ENCODE measurements at places on chromosomes 1 and 21. TPM values are rescaled to one million over a fixed set of nuclear protein-coding genes. Genes with fewer than 3 reads are reported as not detected.

- H3K27me3 ChIP-seq, result no peaks in the 10 kb centered on the region
- no peak overlapping the region for H3K4me3 ChIP-seq
- no peaks in the 10 kb centered on the region for H3K36me3 ChIP-seq
- no peak overlapping the region for H3K27ac ChIP-seq
- no peak for DNase-seq
Measured at GRCh38 chr1:228887960-228888359, 152.7 kb downstream of the RHOU start.

CDC20 gene
- not detected for total RNA-seq

GRCh38 chr1:97980530-97980929 is 59.7 kb upstream of the DPYD start:
- H3K36me3 ChIP-seq, result no peaks in the 10 kb centered on the region
- no peaks in the 10 kb centered on the region for H3K27me3 ChIP-seq
- H3K4me1 ChIP-seq, result no peaks in the 10 kb centered on the region
- no peak overlapping the region for H3K4me3 ChIP-seq
- no peak for DNase-seq
- H3K27ac ChIP-seq, result no peak overlapping the region

DNA sequence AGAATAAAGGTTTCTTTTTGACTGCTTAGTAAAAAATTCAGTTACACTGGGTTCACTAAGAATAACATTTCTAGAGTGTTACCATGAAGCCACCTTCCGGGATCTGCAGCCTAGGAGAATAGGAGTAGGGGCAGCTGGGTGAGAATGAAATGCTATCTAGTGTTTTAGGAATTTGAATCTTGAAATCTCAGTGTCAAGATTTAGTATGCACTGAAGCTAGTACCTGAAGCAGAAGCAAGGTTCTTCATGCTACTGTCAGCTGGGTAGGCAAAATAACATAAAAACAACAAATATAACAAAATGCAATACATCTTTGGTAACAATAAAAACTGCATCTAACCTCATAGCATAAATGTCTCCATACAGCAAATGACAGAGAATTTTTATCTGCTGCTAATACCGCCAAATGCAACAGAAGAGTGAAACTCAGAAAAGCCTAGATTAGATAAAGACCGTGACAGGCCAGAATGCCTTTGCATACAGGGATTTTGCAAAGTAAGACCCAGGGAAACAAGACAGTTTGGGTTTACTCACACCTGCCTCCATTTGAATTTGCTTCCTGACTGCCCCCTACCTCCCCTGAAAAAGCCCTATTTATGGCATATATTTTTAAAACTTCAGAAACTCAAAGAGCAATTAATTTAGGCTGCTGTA is 58.2 kb downstream of the GADD45A start:
- H3K4me3 ChIP-seq, result no peak overlapping the region
- no peaks in the 10 kb centered on the region for H3K27me3 ChIP-seq
- DNase-seq, result no peak
- peaks cover 6% of the 10 kb centered on the region for H3K4me1 ChIP-seq
- no peak overlapping the region for H3K27ac ChIP-seq

KLHDC9 gene
- total RNA-seq, result 3.8 TPM

DNA sequence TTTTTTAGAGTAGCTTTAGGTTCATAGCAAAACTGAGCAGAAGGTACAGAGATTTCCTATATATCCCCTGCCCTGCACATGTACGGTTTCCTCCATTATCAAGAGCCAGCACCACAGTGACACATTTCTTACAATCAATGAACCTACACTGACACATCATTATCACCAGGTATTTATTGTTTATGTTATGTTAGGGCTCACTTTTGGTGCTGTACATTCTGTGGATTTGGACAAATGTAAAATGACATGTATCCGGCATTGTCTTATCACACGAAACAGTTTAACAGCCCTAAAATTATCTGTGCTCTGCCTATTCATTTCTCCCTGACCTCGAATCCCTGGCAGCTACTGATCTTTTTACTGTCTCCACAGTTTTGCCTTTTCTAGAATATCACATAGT is 93.7 kb upstream of the DPH5 start:
- no peaks in the 10 kb centered on the region for H3K4me1 ChIP-seq
- no peaks in the 10 kb centered on the region for H3K36me3 ChIP-seq
- H3K27me3 ChIP-seq, result no peaks in the 10 kb centered on the region
- DNase-seq, result no peak

OR2L5 gene
- total RNA-seq, result 0.14 TPM

GRCh38 chr1:12542138-12542465 is 75.9 kb downstream of the DHRS3 start:
- H3K27ac ChIP-seq, result peak overlapping the region; percentile 91
- H3K36me3 ChIP-seq, result no peaks in the 10 kb centered on the region
- no peak overlapping the region for H3K4me3 ChIP-seq
- peak; percentile 14 for DNase-seq
- H3K27me3 ChIP-seq, result no peaks in the 10 kb centered on the region
- H3K4me1 ChIP-seq, result peaks cover 17% of the 10 kb centered on the region

DNA sequence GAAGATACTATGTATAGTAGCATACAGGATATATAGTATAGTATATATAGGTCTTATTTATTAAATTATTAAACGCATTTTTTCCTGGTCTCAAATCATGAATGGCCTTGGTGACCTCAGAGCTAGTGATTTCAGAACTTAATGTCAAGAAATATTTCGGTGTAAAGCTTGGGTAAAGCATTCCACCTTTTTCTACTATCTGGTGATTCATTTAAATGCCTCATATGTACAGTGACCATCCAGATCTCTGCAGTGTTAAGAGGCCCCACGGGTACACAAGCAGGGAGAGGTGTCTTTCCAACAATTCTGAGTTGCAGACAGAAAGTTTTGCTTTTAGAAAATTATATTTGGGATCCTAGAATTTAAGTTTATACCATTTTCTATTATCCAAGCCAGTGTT is 626.5 kb downstream of the PTPRC start:
- H3K4me3 ChIP-seq, result no peak overlapping the region
- no peak overlapping the region for H3K27ac ChIP-seq
- no peaks in the 10 kb centered on the region for H3K4me1 ChIP-seq
- DNase-seq, result no peak
- no peaks in the 10 kb centered on the region for H3K27me3 ChIP-seq

GRCh38 chr21:41926807-41927171 is 27.0 kb downstream of the C2CD2 start:
- no peak for DNase-seq
- no peaks in the 10 kb centered on the region for H3K27me3 ChIP-seq
- peak overlapping the region; percentile 17 for H3K4me3 ChIP-seq

DNA sequence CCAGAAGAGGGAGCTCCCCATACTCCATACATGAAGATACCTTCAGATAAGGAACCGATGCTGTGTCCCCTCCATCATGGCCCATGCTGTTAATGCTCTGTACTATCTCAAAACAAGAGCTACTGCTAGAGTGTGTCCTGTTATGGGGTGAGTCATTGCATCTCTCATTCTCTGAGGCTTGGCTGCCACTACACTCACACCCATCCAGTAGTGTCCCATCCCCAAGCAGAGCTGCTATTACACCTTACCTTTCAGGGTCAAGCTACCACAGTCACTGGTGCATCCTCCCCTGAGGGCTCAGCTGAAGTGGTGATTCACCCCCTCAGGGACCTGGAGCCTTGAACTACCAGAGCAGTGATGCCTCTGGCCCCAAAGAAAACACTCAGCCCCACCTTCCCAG is 198.5 kb downstream of the PLA2G4A start:
- H3K36me3 ChIP-seq, result no peaks in the 10 kb centered on the region
- DNase-seq, result no peak
- H3K4me1 ChIP-seq, result no peaks in the 10 kb centered on the region
- no peaks in the 10 kb centered on the region for H3K27me3 ChIP-seq

RNF186 gene
- total RNA-seq, result not detected

DNA sequence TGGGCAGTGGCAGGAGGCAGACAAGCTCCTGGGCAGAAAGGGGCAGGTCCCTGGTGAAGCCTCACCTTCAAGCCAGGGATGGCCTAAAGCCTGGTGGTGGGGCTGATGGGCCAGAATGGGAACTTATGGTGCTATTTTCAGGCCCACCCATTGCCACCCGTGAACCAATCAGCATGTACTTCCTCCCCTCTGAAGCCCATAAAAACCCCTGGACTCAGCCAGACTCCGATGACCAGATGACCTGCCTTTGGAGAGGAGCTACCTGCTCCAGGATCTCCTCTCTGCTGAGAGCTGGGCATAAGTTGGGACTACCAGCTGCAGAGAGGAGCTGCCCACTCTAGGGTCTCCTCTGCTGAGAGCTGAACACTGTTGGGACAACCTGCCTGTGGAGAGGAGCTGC is 7.8 kb upstream of the BCL10 start:
- no peaks in the 10 kb centered on the region for H3K27me3 ChIP-seq
- no peak overlapping the region for H3K27ac ChIP-seq
- DNase-seq, result no peak
- no peaks in the 10 kb centered on the region for H3K36me3 ChIP-seq

DNA sequence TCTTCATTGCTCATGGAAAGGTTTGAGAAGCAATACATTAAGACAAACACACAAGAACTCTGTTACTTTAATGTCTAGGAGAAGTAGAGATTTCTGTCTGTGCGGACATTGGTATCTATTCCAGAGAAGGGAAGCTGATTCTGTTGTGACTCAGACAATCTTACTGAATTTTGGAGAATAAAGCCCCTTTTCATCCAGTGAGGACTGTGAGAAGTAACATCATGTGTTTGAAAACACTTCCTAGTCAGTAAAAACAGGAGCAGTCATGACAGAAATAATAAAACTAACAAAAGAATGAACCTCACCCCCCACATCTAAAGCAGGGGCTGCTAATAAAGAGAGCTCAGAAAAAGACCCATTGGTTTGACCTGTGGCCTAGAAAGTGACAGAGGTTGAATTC is 46.6 kb downstream of the NEK7 start:
- H3K4me3 ChIP-seq, result no peak overlapping the region
- DNase-seq, result no peak

DNA sequence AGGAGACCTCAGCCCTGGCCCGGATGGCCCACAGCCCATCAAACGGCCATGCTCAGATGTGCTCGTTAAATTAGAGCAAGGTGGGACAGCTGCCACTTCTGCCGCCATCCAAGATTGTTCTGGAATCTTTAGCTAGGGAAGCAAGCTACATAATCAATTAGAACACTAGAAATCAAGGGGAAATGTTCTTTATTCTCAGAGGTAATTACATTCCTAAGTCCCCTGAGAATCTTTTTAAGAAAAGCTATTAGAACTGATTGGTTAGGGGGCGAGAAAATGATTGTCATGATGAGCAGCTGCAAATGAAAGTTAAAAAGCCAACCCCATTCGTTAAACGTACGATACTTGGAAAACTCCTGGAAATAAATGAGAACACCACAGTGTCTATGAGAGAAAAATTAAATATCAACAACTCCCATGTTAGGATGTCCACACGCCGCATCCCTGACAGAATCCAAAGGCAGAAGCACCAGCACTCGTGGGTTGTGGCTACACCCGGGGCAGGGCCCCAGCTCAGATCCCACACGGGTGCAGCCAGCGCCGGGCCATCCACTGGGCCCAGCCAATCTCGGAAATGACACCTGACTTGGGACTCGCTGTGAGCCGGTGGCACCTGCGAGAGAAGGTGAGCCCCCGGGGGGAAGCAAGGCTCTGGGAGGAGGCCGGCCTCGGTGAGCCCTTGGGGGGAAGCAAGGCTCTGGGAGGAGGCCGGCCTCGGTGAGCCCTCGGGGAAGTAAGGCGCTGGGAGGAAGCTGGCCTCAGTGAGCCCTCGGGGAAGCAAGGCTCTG is 37.6 kb downstream of the KRTAP10-1 start:
- H3K27ac ChIP-seq, result no peak overlapping the region
- H3K4me3 ChIP-seq, result no peak overlapping the region
- no peaks in the 10 kb centered on the region for H3K36me3 ChIP-seq
- no peak for DNase-seq

SHE gene
- 35.9 TPM for total RNA-seq

DENND2D gene
- 25.9 TPM for total RNA-seq

DNA sequence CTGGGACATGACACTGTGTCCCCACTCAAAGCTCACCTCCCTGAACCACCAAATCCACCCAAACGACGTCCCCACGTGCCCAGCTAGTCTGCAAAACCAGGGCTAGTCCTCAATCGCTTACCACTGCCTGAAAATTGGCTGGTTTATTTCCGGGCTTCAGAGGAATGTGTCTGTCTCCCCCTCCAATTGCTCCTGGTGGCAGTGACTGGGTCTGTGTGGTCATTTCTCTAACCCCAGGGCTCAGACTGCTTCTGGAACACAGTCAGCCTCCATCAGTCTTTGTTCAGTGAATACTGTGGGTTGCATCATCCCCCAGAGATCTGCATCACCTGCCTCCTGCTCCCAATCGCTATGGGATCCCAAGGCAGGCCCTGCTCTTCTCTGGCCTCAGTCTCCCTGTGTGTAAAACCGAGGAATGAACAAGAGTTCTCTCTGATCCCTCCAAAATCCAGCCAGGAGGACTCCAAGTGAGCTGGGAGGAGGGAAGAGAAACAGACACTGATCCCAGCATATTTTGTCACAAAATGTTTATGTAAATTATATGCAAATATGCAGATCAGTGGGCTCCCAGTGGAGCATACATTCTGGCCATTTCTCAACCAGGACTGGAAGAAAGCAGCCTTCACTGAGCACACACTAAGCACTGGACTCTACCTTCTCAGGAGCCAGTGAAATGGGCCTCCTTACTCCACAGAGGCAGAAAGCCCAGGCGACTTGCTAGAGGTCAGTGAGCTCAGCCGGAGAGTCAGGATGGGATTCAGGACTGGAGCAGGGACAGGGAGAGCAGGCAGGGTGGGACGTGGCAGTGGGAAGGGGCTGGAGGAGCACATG is 20.9 kb downstream of the SDC3 start:
- H3K27me3 ChIP-seq, result no peaks in the 10 kb centered on the region
- H3K4me3 ChIP-seq, result no peak overlapping the region
- peaks cover 4% of the 10 kb centered on the region for H3K4me1 ChIP-seq
- no peak for DNase-seq
- no peaks in the 10 kb centered on the region for H3K36me3 ChIP-seq
- peak overlapping the region; percentile 86 for H3K27ac ChIP-seq

- H3K27me3 ChIP-seq, result no peaks in the 10 kb centered on the region
- no peaks in the 10 kb centered on the region for H3K4me1 ChIP-seq
- H3K4me3 ChIP-seq, result no peak overlapping the region
- no peak for DNase-seq
Measured at GRCh38 chr1:101300916-101301315, 64.1 kb downstream of the S1PR1 start.

- no peaks in the 10 kb centered on the region for H3K36me3 ChIP-seq
- no peaks in the 10 kb centered on the region for H3K4me1 ChIP-seq
- no peak overlapping the region for H3K4me3 ChIP-seq
Measured at GRCh38 chr1:23854568-23854967, 13.5 kb downstream of the FUCA1 start.

STYXL2 gene
- total RNA-seq, result 1.2 TPM

GRCh38 chr1:43507296-43508295 is 23.1 kb upstream of the PTPRF start:
- no peaks in the 10 kb centered on the region for H3K4me1 ChIP-seq
- no peak overlapping the region for H3K27ac ChIP-seq
- H3K36me3 ChIP-seq, result no peaks in the 10 kb centered on the region
- DNase-seq, result no peak

DNA sequence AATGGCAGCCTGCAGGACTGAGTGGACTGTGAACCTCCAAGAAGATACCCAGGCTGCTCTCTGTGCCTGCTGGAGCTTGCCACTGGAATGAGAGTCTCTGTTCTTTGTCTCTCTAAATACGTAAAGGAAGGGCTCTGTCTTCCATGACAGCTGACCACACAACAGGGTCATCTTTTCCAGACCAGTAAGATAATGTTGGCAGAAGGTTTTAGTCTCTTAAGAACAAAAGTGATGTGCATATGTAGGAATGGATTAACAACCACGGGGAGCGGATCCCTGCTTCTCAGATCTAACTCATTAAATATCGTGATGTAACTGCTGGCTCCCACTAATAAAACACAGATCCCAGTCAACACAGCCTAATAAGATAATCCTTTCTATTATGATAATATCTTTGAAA is 67.5 kb downstream of the MAP10 start:
- no peak overlapping the region for H3K27ac ChIP-seq
- H3K4me1 ChIP-seq, result no peaks in the 10 kb centered on the region
- DNase-seq, result no peak
- no peaks in the 10 kb centered on the region for H3K27me3 ChIP-seq
- no peaks in the 10 kb centered on the region for H3K36me3 ChIP-seq

SMCP gene
- total RNA-seq, result not detected
